Heart right ventricle (tissue), 16 donors: ENCODE measurements at places on chromosomes 13 and 19. TPM values are rescaled to one million over a fixed set of nuclear protein-coding genes. Genes with fewer than 3 reads are reported as not detected.

GRCh38 chr13:26896986-26897668, 136.5 kb upstream of the GPR12 start:
- DNase-seq, result no peak

DNA sequence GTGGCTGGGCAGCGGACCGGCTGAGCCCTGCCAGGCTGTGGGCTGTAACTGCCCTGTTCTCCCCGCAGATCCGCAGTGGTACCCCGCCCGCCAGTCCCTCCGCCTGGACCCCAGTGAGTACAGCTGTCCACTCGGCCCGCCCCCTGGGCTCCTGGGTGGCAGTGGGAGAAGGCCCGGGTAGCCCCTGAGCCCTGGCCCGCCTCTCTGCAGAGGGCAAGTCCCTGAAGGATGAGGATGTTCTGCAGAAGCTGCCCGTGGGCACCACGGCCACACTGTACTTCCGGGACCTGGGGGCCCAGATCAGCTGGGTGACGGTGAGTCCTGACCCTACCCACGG, 8.3 kb downstream of the NDUFB7 start:
- DNase-seq, result no peak

GRCh38 chr19:52963247-52963618, 552 bp upstream of the ZNF816 start:
- peak; percentile 22 for DNase-seq

- no peak for DNase-seq
Observed at GRCh38 chr19:28307487-28307886, 905.5 kb downstream of the UQCRFS1 start.

DNA sequence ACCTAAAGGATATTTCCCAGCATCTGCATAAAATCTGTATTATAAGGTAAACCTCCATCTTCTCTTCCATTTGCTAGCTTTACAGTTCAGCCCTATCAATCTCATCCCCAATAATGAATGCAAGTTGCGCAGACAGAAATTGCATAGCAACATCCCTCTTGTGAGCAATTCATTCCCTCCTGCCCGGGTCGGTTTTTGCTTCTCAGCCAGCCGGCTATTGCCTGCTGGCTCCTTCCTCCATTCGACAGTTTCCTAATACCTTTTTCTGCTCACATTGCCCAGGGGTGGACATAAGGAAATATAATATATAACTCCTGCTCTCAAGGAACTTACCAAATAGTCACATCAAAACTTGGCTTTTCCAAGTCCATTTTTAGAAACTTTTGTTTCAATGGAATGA, 125.2 kb downstream of the FGF9 start:
- no peak for DNase-seq

GRCh38 chr19:5695649-5696195, 5.6 kb downstream of the RPL36 start:
- no peak for DNase-seq

DNA sequence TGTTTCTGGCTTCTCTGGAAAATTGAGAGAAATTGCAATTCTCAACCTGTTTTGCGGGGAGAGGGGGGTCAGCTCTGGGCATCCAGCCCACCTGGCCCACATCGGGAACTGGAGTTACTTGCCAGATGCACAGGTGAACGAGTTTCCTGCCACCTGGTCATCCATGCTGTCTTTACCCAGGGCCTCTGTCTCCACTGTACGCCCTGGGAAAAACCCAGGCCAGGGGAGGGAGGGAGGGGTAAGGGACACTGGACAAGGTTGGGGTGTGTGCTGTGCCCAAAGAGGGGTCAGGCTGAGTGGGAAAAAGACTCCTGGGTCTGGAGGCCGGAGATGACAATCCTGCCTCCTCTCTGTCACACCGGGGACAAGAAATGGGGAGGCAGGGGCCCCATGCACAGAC, 307.6 kb downstream of the ZNF536 start:
- DNase-seq, result no peak

DNA sequence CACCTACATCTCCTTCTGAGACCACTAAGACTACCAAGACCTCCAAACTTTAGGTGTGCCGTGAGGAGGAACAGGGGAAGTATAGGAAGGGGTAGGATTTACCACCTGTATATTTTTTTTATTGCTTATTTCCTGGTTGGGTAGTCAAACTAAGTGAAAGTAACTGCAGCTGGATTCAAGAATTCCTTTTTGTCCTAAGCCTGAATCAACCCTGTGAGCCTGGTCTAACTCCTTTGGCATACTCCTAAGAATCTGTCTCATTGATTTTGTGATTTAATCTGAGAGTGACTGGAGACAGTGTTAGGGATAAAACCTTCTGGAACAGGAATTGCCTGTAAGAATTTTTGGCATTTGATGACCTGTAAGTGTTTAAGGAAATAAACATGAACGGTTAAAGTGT, 523.5 kb upstream of the MIR17HG start:
- DNase-seq, result no peak

DNA sequence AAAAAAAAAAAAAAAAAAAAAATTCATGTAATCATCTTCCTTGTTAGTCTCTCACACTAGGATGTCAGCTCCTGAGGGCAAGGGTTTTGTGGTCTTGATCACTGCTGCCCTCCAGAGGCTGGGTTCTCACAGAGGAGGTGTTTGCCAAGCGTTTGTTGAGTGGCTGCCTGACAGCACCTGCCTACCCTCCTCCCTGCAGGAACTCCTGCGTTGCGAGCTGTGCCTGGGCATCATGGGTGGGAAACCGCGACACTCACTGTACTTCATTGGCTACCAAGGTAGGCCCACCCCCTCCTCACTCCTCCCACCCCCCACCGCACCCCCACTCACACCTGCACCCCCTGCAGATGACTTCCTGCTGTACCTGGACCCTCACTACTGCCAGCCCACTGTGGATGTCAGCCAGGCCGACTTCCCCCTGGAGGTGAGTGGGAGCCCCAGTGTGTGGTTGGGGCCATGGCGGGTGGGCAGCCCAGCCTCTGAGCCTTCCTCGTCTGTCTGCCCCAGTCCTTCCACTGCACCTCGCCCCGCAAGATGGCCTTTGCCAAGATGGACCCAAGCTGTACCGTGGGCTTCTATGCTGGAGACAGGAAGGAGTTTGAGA, 8.1 kb downstream of the ATG4D start:
- DNase-seq, result no peak

GRCh38 chr19:41411968-41412265, 14.3 kb downstream of the BCKDHA start:
- DNase-seq, result peak; percentile 80

DNA sequence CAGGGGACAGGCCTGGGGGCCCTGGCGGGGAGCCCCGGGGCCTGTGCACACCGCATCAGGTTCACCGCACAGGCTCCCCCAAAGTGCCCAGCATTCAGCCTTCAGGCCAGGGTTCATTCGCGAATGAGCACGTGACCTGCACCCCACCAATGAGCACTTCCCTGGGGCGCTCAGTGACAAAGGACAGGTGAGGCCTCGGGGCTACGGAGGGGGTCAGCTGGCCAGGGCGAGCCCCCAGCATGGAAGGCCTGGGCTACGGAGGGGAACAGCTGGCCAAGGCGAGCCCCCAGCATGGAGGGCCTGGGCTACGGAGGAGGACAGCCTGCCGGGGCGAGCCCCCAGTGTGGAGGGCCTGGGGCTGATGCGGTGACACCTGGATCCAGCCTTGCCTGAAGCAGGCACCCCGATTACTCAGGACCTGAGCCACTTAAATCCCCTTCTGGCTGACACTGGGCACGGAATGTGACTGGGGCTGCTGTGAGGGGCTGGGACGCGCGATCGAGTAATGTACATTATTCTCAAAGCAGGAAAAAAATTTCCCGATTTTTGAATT, 23.1 kb downstream of the TCF3 start:
- DNase-seq, result no peak

GRCh38 chr19:51600940-51601580, 29.1 kb downstream of the SIGLEC5 start:
- DNase-seq, result no peak

DNA sequence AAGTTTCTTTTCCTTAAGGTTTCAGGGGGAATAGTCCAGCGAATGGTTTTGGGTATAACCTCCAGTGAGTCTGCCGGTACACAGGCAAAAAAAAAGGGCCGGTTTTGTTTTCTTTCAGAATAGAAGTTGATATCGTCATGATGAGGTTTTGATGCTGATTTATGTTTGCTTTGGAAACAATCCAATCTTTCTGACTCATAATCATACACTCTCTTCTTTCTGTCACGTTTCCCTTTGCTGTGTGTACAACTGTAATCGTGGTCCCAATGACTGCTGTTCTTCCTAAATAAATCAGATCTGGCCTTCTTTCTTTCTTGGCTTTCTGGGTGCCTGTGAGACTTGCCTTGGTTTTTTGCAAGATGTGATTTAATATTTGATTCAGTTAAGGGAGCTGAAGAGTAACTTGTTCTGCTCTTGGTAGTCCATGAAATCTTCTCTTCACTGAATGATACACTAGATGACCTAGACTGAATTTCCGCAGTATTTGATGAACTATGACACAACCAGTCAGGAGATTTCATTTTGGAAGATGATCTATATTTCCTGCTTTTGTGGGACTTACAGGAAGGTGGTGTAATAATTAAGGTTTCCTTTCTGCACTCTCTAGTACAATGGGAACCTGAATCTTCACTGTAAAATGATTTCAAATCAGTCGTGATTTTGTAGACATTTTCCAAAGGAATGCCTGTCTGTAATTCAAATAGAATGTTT, 34.9 kb upstream of the METTL21C start:
- no peak for DNase-seq

GRCh38 chr13:97308735-97309429, 86.7 kb downstream of the MBNL2 start:
- DNase-seq, result no peak

- DNase-seq, result no peak
Observed at GRCh38 chr19:35478794-35479677, 11.2 kb downstream of the KRTDAP start.

DNA sequence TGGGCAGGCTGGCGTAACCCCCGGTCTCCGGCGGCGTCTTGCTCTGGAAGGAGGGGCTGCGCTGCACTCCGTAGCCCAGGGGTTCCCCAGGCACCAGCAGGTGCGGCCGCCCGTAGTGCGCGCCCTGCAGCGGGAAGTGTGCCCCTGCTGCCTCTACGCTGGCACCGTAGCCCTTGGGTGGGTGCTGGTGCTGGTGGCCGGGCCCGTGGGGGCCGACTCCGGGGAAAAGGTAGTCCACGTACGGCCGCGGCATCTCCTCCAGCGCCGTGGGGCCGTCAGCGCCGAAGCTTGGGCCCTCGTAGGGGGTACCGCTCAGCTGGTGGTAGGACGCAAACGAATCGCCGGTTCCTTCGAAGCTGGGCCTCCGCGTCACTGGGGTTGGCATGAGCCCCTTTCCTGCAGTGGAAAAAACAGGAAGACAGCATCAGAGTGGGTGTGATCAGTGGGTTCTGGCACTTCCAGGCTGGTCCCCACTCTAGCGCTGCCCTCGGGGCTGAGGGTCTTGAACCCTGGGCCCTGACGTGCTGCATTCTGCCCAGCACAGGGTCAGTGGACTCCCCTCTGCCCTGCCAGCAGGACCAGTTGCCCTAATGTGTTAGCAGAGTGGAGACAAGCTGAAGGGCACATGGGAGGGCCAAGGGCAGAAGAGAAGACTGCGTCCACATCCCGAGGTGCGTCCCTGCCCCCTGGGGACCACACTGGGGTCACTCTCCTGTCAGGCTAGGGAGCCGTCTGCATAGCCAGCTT, 72.3 kb downstream of the LATS2 start:
- DNase-seq, result no peak

GRCh38 chr13:54165581-54166215, 1137.1 kb downstream of the OLFM4 start:
- DNase-seq, result no peak

DNA sequence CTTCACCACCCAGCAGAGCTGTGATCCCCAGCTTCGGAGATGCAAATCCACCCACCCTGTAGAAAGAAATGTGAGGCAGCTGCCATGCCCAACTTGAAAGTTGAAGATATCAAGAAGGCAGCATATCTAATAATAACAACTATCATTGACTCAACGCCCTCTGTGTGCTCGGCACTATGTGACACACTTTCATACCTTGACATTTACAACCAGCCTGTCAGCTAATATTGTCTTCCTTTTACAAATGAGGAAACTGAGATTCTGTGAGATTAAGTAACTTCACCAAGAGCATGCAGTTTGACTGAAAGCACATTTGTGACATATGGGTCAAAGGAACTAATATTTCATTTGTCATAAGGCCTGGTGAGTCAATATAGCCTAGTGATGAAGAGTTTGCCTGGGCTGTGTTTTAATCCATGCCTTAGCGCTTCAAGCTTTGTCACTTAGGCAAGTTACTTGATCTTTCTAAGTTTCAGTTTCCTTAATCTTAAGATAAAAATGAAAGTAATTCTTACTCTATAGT, 137.0 kb downstream of the FLT1 start:
- DNase-seq, result no peak

GRCh38 chr13:89783221-89783755, 1564.2 kb upstream of the MIR17HG start:
- no peak for DNase-seq

- peak; percentile 39 for DNase-seq
Observed at GRCh38 chr19:46659151-46660007, 1.6 kb downstream of the DACT3 start.

DNA sequence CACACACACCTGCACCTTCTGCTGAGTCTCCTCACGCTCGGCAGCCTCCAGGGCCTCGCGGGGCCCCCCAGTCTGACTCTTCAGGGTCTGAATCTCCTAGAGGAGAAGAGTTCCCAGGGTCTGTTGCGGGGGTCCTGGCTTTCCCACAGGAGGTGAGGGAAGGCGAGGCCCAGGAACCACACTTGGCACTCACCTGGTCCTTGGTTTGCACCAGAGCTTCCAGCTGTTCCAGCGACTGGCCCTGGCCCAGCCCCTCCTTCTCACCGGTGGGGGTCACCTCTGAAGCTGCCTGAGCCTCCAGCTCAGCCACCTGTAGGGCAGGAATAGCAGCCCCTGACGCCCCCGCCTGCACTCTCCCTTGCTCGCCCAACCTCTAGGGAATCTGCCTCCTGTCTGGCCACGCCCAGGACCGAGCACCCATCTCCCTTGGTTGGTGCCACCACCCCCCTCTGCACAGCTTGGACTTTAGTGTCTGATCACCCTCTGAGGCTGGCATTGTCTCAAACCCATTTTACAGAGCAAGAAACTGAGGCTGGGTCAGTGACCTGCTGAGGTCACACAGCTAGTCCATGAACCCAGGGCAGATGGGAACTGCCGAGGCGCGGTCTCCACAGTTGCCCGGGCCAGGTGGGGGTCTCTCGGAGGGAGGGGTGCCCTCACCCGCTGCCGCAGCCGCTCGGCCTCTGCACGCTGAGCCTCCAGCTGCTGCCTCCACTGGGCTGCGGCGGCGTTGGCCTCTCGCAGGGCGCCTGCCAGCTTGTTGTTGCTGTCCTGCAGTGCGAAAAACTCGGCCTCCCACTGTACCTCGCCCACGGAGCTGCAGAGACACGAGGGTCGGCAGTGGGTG, 9.5 kb downstream of the HOMER3 start:
- DNase-seq, result no peak

The UBL5 gene
- polyA plus RNA-seq, result 914 TPM

The WDR87 gene
- not detected for polyA plus RNA-seq

The SOX1 gene
- not detected for polyA plus RNA-seq

The ADGRE3 gene
- polyA plus RNA-seq, result not detected

The SULT2A1 gene
- polyA plus RNA-seq, result not detected

The DYRK1B gene
- polyA plus RNA-seq, result 7.3 TPM

The KLK10 gene
- not detected for polyA plus RNA-seq

The DCLK1 gene
- polyA plus RNA-seq, result 3.4 TPM

The HIF3A gene
- 204 TPM for polyA plus RNA-seq

The SIAH3 gene
- polyA plus RNA-seq, result under 0.01 TPM

The ABHD8 gene
- polyA plus RNA-seq, result 8.7 TPM

The ZNF296 gene
- polyA plus RNA-seq, result 0.95 TPM

The RETN gene
- polyA plus RNA-seq, result 8.5 TPM
